ENCODE measurements at places on chromosomes 4 and X.

GRCh38 chr4:132770776-132771175, 378.3 kb upstream of the PCDH10 start:
- no peak for DNase-seq

GRCh38 chr4:3471886-3472285, 8.8 kb downstream of the DOK7 start:
- no peak for DNase-seq

- no peak for DNase-seq
Observed at GRCh38 chr4:72886602-72887001, 182.9 kb downstream of the COX18 start.

- DNase-seq = no peak
Observed at GRCh38 chr4:181465826-181466225, 777.4 kb upstream of the TENM3 start.

DNA sequence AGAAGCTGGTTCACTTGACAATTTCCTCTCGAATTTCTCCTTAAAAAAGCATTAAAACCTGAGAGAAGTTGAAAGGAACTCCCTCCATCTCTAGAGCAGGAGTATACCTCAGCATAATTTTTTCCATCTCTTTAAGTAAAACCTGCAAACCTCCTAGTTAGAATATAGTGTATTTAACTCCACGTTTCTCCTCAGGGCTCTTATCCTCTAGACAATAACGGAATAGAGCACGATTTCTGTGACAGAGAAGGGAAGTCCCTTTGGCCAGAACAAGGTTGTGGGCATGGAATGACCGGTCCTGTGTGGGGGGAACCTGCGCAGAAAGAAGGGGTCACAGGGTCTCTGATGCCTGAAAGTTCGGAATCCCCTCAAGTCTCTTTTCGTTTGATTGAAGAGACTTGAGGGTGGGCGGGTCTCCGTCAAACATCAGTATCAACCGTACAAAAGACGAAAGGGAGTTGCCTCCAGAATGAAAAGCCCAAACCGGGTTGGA, 697 bp downstream of the ZNF280C start:
- no peak for DNase-seq

- DNase-seq = no peak
Observed at GRCh38 chr4:119897260-119897659, 169.4 kb downstream of the MAD2L1 start.

- no peak for DNase-seq
Observed at GRCh38 chr4:1205586-1206298, 33.4 kb upstream of the SPON2 start.

GRCh38 chr4:40737879-40738278, 11.9 kb upstream of the NSUN7 start:
- no peak for DNase-seq

- DNase-seq = peak; percentile 99
Observed at GRCh38 chr4:73704314-73705055, 35.9 kb upstream of the CXCL8 start.

GRCh38 chrX:40290517-40290916, 192.8 kb upstream of the BCOR start:
- DNase-seq = no peak

DNA sequence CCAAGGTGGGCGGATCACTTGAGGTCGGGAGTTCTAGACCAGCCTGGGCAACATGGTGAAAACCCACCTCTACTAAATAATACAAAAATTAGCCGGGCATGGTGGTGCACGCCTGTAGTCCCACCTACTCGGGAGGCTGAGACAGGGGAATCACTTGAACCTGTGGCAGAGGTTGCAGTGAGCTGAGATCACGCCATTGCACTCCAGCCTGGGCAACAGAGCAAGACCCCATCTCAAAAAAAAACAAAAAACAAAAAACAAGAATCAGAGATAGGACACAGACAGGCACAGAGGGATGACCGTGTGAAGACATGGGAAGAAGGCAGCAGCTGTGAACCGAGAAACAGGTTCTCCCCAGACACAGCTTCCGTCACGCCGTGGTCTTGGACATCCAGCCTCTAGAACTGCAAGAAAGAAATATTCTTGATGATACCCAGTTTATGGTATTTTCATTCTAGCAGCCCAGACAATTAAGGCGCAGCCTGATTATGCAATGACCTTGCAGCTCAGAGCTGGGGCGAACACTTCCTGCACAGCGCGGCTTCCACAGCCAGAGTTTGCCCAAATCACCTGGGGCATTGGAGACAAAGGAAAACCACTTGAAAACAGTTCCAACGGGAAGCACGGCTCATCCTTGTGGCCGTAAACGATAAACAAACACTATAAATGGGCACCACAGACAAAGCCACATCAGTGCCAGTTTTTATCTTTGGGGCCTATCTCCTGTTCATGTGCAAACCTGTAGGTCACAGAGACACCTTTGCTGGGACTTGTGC, 4.2 kb upstream of the ARSD start:
- DNase-seq = no peak

DNA sequence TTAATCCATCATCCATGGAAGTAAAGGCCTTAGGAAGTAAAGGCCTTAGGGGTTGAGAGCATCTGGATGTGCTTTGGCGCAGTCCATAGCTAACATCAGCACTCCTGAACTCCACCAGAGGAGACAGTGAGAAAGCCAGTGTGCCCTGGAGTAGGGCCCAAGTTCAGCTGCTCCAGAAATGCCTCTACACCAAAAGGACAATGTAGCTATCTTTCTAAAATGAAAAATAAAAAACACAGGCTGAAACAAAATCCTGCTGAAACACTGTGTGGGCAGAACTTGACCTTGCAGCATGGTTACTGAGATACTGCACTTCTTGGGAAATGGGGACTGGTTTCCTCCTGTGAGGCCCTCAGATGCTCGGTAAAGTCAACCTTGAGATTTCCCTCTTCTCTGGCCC, 29.3 kb downstream of the SH3RF1 start:
- DNase-seq = no peak

GRCh38 chr4:24471486-24472160, 112.7 kb downstream of the DHX15 start:
- DNase-seq = no peak

DNA sequence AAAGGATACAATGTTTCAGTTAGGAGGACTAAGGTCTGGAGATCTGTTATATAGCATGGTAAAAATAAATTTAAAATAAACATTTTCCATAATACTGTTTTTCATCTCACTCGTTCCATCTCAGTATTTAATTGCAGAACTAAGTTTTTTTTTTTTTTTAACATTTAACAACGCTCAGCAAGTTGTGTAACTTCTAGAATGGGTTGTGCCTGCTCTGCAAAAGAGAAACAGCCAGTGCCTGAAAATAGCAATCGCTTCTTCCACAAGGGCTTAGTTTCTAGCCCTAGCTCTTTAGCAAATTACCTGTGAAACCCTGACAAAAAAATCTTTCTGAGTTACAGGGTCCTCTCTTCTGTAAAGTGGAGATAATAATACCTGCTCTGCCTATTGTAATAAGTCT, 41.9 kb downstream of the CNGA1 start:
- DNase-seq = no peak

GRCh38 chr4:186604124-186604807, 48.9 kb upstream of the MTNR1A start:
- DNase-seq = no peak

GRCh38 chr4:75011131-75011795, 78.3 kb downstream of the PARM1 start:
- DNase-seq = no peak

GRCh38 chr4:146381263-146381872, 140.4 kb downstream of the SLC10A7 start:
- DNase-seq = no peak

- DNase-seq = no peak
Observed at GRCh38 chr4:109511414-109511813, 48.6 kb upstream of the MCUB start.

- no peak for DNase-seq
Observed at GRCh38 chr4:57116245-57116644, 6.1 kb upstream of the IGFBP7 start.

- no peak for DNase-seq
Observed at GRCh38 chr4:26206999-26207398, 113.8 kb upstream of the RBPJ start.

DNA sequence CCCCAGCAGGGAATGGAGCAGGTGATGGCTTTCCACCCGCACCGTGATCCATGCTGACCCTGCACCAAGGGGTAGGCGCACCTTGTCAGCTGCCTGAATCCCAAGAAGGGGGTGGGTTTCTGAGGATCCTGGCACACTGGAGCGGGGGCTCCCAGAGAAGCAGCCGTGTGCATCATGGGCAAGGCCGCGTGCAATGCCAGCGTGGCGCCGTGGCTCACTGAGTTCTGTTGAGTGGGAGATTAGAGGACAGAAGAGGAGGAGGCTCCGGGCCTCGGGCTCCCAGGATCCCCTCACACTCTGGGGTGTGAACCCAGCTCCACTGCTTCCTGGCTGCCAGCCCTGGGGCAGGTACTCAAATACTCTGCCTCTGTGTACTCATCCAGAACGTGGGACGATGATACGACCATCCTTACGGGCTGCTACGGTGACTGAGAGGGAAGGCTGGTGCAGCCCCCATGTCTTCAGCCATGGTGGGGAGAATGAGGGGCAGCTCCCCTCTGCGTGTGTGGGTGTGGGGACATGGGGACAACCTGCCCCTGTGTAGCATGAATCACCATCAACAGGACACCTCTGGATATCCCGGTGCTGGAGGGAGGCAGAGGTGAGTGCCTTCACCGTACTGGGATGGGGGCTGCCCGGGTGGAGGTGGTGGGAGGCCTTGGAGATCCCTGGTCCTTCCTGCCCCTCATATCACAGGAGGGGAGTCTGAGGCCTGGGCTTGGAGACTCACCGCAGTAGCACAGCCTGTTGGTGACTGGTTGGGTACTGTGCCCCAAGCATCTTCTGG, 52.6 kb downstream of the CPZ start:
- no peak for DNase-seq

GRCh38 chrX:120504569-120504968, 35.5 kb upstream of the LAMP2 start:
- no peak for DNase-seq

- no peak for DNase-seq
Observed at GRCh38 chr4:37715889-37716402, 29.8 kb upstream of the RELL1 start.

- DNase-seq = no peak
Observed at GRCh38 chr4:169557061-169557636, 55.2 kb downstream of the NEK1 start.

GRCh38 chr4:33184657-33185290, 2464.6 kb downstream of the PCDH7 start:
- DNase-seq = no peak

GRCh38 chrX:15349046-15349445, 13.7 kb upstream of the PIGA start:
- peak; percentile 39 for DNase-seq

GRCh38 chrX:15855568-15856221, 1.1 kb upstream of the AP1S2 start:
- no peak for DNase-seq

- DNase-seq = no peak
Observed at GRCh38 chr4:184795214-184795844, 30.4 kb downstream of the ACSL1 start.

GRCh38 chr4:161655148-161655547, 508.7 kb downstream of the FSTL5 start:
- no peak for DNase-seq

- no peak for DNase-seq
Observed at GRCh38 chrX:3415011-3415410, 68.6 kb upstream of the MXRA5 start.

- no peak for DNase-seq
Observed at GRCh38 chr4:101306764-101307615, 40.3 kb downstream of the PPP3CA start.

GRCh38 chrX:9342561-9343051, 122.3 kb upstream of the TBL1X start:
- peak; percentile 56 for DNase-seq

GRCh38 chr4:94525993-94526728, 74.4 kb downstream of the PDLIM5 start:
- peak; percentile 41 for DNase-seq

DNA sequence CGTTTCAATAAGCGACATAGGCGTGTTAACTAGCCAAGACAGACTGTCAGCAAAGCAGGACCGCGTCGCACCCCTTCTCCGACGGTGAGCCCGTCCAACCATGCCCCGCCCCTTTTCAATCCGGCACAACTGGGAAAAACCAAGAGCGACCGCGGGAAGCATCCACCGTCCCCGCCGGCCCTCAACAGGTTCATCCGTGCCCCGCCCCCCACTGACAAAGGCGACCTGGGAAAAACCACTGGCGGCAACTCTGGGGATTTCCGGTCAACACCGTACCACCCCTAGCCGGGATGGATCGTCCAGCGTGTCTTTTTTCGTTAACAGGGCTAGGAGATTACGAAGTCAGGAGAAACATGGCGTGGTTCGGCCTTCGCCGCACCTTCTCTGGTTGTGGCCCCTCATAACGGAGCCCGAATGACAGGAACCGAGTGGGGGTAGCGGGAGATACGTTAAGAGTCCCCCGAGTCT, 377 bp downstream of the TIMM17B start:
- no peak for DNase-seq

DNA sequence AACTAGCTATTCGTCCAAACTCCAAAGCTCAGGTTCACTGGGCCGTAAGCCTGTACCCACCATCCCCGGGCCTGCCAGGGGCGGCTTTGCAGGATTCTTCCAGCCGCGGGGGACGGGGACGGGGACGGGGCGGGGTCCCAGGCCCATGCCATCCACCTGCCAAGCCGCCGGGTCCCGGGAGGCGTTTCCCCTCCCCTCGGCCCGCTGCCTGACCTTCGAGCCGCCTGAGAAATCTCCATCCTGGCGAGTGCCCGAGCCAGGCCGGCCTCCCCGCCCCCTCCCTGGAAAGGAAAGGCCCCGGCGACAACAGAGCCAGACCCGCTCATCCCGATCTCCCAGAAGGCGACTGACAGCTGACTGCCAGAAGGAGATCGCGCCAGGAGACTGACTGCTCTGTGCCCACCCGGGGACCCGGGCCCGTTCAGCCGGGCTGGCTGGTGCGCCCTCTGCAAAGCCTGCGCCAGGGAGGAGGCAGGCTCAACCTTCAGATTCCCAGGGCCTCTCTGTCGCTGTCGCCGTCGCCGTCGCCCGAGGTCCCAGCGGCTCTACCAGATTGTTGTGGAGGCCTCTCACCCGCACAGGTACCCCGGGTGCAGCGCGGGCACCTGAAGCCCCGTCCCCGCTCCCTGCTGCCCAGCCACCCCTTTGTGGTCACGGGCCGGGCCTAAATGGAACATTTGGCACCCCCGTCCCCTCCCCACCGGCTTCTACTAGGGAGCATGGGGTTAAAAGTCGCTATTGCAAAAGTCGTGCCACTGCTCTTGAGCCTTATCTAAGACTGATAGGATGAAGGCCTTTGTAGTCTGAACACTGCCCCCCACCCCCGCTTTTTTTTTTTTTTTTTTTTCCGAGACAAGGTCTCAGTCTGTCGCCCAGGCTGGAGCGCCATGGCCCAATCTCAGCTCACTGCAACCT, at the start of gene RGN:
TSS of gene RGN (plus strand) at position 315 of the 915 bp plus-strand sequence. CDS start 2,702 bp downstream, outside the sequence.
- no peak for DNase-seq

GRCh38 chr4:162015090-162015489, 148.7 kb downstream of the FSTL5 start:
- DNase-seq = no peak

GRCh38 chr4:80076681-80077080, 3.7 kb upstream of the ANTXR2 start:
- DNase-seq = no peak
